ENCODE measurements at places on chromosomes 1 and 21.

GRCh38 chr1:22295856-22296255 is 153.0 kb upstream of the WNT4 start:
- no peak for DNase-seq

- no peak for DNase-seq
These were observed 33.6 kb upstream of the DISP1 start for GRCh38 chr1:222781251-222781650.

DNA sequence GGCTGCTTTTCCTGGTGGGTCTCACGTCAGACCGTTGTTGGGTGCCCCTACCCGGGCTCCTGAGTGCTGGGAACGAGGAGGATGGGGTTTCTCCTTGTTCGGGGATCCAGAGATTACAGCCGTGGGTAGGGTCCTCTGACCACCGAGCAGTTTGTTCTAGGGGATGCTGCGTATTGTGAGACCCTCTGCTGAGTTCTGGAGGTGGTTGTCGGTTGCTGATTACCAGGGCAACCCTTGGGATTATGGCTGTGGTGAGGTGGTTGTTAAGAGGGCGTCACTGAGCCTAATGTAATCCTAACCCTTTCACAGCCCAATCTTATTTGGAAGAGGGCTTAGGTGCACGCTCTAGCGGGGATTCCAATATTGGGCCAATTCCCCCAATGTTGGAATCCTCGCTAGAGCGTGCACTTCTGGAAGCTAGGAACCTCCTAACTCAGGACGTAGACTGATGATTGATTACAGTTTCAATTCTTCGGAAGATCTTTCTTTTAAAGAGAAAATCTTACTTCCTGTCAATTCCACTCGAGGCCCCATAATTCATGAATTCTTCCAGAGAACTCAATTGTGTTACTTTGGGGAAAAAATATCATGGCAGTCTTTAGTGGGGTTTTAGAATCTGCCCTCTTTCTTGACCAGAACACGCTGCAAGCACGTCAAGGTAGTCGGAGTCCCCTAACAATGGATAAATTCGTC is 483 bp downstream of the TCEANC2 start:
- no peak for DNase-seq

DNA sequence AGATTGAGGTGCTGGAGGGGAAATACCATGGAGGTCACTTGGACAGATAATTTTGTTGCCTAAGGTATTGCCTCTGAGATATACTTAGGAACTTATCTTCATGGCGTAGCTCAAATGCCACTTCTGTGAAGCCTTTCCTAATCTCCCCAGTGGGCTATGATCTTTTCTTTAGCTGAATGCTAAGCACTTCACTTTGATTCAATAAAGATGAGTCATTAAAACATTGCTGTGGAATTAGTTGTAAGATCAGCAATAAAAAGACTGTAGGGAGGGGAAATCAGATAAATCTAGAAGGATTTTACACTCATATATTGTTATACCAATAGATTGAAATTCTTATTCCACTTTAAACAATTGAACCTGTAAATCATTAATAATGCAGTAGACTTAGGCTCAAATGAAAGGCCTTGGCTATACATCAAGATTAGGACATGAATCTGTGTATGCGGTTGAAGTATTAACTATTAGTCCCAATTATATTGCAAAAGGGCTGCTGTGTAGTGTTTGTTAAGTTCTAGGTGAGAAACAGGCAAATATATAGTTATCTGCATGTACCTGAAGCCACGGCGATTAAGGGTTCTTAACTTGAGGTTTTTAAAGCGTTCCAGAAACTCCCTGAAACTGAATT is 19.2 kb upstream of the MAGOH start:
- no peak for DNase-seq

- no peak for DNase-seq
These were observed 125.0 kb downstream of the PRDM2 start for GRCh38 chr1:13825033-13825432.

- no peak for DNase-seq
These were observed 13.0 kb upstream of the CCDC190 start for GRCh38 chr1:162873671-162874666.

GRCh38 chr1:62439652-62440371 is 3.0 kb downstream of the USP1 start:
- DNase-seq: peak; percentile 20

GRCh38 chr1:37477198-37477931 is 3.0 kb downstream of the ZC3H12A start:
- DNase-seq: peak; percentile 86

DNA sequence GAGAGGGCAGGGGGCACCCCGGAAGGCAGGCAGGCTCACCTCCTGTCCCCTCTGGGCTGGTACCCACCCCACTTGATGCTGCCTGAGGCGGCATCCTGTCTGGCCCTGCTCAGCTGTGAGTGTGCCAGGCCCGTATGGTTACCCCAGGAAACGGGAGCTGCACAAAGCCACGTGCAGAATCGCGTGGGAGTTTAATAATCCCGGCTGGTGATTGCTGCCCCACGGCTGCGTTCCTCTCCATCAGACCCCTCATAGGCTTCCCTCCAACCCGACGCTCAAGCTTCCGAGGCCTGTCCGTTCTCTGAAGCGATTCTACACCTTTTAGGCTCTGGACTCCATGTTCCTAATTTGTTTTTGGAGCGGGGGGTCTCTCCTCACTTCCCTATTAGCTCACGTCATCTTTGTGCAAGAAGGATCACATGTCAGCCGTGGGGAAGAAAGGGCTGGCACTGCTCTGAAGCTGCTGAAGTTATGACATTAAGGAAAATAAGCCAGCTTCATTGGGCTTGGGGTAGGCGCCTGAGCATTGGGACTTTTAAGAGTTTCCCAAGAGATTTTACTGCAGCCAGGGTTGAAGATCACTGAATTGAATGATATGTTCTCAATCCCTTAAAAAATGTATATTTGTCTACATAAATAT is 1.1 kb upstream of the B3GALT5 start:
- no peak for DNase-seq

GRCh38 chr1:53929246-53929960 is 16.1 kb downstream of the IFT25 start:
- DNase-seq: no peak

DNA sequence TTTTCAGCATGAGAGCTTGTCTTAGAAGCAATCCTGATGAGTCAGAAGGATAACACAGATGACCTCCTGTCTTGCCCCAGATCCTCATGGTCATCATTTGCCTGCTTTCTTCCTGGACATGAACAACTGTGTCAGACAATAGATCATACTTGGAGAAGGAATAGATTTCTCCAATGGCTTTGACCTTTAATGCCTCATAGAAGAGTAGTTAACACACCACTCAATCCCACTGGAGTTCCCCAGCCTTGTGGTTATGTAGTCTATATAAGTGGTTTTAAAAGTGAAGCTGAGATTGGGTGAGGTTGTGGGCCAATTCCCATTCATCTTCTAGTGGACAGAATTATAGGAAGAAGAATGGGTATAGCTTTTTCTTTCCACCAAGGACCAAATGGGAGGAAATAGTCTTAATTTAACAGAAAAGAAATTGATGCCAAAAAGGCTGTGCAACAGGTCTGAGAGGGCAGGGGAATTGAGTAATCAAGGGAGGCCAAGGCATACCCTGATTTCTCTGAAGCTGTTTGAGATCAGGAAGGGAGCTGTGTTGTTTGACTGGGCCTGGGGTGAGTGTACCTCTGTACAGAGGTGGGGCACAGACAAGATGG is 14.4 kb downstream of the PRCC start:
- DNase-seq: no peak
